Right hindlimb (tissue), 1 donor: ENCODE measurements at places on chromosomes 11 and 22.
A peak's percentile ranks its signal among the peaks of the same experiment; 100 is the strongest.

- DNase-seq = no peak
Measured at GRCh38 chr22:37726241-37726887, 29.5 kb downstream of the TRIOBP start.

DNA sequence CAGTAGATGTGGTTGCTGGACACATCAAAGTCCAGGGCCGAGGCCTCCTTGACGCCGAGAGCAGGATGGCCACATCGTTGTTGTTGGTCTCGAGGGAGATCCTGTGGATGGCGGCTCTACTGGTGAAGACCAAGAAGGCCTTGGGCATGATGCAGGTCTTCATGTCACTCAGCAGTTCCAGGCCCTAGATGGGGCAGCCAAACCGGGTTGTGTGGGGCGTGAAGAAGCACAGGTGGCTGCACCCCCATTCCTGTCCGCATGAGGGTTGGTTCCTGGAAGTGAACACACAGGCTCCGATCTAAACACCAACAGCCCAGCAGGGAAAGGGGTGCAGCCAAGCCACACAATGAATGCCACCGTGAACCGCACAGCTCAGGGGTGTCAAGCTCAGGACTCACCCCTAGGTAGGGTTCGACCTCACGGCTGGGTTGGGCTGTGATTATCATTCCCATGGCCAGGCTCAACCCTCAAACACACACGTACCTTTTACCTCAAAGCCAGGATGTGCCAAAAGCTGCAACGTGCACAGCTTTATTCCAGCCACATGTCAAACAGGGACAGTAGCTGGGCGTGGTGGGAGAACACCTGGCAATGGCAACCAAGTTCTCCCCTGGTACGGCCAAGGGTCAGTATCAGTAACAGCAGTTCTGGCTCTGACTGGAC lies 132.3 kb downstream of the CRYBB2 start:
- DNase-seq = no peak

DNA sequence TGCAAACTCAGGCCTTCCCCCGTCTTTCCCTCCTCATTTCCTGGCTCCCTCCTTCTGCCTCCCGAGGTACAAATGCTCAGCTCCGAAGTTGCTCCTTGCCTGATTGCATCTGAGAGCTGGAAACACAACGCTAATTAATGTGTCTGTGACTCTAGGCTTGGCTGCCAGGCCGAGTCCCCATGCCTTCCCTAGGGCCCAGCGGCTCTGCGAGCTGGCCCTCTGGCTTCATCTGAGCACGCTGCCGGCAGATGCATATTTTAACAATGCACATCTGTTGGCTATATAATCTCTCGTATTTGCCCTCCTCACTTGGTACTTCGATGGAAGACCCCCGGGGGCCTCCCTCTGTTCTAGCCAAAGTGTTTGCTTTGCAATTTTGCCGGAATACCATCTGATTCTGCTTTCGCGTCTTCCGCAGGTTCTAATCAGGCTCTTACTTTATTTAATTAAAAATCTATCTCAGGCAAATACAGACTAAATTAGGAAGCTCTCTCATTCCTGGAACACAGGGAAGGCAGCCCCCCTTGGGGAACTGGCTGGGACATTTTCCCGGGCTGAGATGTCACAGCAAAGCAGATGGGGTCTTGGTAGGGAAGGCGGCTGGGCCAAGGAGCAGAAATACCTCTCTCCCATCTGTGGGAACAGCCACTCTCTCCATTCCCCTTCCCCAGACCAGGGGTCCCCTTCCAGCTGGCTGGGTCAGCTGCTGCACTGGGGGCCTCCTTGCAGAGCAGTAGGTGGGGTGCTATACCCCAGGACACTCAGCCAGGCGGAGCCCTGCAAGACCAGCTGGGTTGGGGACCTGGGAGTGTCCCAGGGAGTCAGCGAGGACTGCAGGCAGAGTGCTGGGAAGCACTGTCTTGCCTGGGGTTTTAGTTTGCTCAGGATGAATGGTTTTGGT lies 162.8 kb downstream of the ST3GAL4 start:
- peak; percentile 85 for DNase-seq

- DNase-seq = no peak
Measured at GRCh38 chr22:20747223-20747622, 26.7 kb upstream of the SERPIND1 start.

GRCh38 chr11:21142007-21142406 lies 472.6 kb downstream of the NELL1 start:
- no peak for DNase-seq

DNA sequence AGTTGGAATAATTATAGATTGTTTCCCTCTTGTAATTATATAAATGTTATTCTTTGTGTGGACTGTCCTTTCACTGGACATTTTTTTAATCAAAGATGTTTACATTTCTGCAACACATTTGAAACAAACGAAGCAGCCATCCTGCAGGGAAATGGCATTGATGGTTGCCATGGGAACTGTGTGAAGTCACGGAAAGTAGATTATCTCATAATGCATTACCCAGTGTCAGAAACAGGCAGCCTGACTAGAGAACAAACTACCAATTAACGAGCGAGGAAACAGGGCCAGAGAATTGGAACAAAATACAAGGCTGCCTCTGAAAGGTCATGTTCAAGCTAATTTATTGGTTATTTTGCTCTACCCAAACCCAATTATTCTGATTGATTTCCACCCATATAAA lies 96.9 kb upstream of the LARGE1 start:
- no peak for DNase-seq

- no peak for DNase-seq
Measured at GRCh38 chr11:73537969-73538368, 59.9 kb downstream of the FAM168A start.

DNA sequence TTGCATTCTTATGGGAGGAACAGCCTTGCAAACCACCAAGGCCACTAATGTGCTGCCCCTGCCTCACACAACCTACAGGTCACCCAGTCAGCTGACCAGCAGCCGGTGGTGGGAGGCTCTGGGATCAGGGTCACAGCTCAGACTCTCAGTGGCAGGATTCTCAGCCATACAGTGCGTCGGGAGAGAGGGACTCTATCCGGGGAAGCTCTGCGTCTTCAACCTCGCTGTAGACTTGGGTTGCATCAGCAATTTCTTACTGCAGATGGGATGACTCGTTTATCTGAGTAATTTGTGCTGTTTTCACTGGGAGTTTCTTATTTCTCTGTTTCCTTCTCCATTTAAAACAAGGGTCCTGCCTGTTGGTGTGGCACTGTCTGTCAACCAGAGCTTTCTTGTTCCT lies 257.7 kb downstream of the TBC1D22A start:
- DNase-seq = no peak

DNA sequence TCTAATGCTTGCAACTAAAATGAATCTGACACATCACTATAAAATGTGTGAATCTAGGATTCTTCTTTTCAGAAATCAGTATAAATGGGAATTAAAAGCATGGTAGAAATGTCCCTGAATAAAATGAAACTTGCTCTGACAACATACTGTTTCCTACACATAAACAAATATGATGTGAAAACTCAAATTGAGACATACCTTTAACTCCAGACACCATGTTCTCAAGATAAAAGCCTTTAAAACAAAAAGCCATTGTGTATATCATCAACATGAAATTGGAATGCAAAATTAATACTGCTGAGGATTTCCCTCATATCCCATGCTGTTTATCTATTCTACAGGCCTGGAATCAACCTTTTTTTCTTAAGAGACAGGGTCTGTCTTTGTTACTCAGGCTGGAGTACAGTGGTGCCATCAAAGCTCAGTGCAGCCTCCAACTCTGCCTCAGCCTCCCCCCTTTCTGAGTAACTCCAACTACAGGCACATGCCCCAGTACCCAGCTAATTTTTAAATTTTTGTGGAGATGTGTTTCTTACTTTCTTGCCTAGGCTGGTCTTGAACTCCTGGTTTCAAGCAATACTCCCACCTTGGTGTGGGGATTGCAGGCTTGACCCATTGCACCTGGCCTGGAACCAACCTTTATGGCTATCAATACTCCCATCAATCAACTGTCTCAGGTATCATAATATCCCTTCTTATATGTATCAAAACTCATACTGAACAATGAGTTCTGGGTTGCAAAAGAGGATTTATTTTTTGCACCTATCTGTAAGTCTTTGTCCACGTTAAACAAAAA lies 6.7 kb downstream of the TAF1D start:
- DNase-seq = no peak
